ENCODE measurements at places on chromosomes 1 and 21.
A peak's percentile ranks its signal among the peaks of the same experiment; 100 is the strongest.

GRCh38 chr1:160097151-160097910 lies 1.1 kb downstream of the IGSF8 start:
- no peak for DNase-seq

DNA sequence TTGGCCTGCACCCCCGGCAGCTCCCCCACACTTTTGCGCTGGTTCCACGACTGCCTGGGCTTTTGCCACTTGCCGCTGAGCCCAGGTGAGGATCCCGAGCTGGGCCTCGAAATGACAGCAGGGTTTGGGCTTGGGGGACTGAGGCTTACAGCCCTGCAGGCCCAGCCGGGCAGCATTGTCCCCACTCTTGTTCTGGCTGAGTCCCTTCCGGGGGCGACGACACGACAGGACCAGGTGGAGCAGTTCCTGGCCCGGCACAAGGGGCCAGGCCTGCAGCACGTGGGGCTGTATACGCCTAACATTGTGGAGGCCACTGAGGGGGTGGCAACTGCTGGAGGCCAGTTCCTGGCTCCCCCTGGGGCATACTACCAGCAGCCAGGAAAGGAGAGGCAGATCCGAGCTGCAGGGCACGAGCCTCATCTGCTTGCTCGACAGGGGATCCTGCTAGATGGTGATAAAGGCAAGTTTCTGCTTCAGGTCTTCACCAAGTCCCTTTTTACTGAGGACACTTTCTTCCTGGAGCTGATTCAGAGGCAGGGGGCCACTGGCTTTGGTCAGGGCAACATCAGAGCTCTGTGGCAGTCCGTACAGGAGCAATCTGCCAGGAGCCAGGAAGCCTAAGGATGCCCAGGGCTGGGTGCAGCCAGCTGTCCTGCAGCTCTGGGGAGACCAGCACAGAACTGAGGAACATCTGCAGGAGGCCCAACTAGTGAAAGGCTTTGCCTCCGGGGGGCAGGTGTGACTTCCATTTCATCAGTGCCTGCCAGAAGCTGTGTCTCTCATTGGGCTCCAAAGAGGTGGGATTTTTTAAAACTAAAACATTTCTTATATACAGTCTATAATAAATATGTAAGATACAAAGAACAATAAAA lies 1.2 kb downstream of the HPDL start:
- no peak for DNase-seq

DNA sequence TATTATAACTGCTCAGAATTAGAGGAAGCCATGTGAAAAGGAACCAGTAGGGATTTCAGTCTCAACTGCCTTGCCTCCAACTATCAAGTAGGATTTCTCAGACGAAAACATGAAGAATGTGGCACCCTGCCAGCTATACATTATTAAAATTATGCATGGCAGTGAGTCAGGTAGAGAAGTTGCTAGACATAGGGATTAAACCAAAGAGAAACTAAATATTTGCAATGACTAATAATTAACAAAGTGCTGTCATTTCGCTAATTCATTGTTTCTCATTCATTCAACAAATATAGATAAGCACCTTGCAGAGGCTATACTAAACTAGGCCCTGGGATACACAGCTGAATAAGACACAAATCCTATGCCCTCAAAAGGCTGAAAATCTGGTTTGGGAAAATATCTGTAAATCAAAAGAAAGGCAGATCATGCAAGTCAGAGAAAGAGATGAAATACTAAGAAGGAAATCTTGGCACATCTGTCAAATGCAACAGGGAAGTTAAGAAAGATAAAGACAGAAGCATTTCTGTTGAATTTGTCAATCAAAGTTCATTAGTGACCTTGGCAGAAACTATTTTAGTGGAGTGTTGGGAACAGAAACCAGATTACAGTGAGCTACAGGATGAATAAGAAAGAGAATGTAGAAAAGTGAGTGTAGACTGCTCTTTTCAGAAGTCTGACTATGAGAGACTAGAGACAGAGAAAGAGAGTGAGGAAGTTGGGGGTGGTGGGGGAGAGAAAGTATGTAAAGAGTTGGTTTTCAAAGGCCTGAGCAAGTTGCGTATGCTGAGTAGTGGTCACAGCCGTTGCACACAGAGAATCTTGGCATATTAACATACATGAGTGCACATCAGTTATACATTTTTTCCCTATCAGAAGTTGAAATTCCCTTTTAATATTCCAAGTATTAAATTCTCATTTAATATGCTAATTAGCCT lies 14.7 kb upstream of the NBPF11 start:
- no peak for DNase-seq

DNA sequence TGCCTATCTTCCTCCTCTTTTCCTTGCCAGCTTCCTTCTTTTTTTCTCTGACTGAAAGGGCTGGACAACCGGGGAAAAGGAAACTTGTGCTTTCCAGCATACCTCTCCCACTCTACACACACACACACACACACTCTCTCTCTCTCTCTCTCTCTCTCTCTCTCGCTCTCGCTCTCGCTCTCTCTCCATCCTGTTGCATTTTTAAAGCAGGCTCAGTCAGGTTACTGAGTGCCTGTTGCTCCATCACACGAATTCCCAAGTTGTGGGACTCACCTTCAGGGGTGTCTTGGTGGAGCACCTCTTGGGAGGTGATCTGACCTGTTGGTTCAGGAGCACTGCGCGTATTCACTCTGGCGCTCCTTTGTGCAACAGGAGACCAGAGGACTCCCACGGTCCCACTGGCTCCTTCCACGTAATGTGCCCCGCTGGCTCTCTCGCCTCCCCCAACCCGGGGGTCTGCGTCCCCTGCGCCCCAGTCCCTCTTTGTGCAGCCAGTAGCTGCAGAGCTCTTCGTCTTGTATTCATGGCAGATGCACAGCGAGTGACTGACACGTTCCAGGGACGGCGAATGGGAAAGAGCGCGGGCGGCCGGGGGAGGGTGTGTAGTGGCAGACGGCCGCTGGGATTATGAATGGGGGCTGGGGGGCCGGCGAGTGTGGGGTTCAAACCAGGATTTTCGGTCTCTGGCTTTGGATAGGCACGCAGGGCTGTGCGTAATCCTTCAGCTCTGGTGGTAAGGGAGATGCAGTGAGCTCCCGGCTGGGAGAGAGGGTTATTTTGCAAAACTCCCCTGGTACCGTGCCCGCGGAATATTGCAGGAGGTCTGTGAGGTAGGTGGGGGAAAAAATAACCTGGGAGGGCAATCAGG lies 660 bp upstream of the PDE4B start:
- DNase-seq, result no peak

GRCh38 chr1:36846357-36846756 lies 188.0 kb downstream of the GRIK3 start:
- no peak for DNase-seq

DNA sequence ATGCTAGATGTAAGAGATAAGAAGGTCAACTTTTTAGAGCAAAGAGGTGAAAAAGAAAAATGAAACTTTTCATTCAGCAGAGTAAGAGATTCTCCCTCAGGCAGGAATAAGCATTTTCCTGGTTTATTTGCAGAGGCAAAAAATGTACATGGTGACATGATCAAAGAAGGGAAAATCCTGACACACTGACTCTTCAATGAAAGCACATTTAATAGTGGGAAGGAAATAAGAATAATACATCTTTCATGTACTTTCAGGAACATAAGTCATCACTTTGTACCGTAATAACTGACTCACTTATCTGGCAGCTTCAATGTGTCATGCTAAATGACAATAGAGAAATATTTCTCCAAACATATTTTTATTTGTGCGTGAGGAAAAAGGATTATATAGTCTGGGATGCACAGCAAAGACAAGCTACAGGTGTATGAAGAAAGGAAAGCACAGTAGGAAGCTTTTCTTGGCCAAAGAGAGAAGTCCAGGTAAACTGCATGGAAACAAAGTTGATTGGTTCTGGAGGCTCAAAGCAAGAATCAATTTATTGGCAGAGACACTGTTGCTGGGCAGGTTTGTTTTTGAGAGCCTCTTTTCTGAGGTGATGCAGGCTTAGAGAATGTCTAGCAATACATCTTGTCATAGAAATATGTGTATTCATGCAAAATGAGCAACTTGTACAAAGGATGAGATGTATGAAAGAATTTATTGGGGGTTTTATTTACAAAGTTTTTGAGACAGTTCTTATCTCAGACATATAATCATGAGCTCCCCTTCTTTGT lies 1409.0 kb downstream of the PLA2G4A start:
- DNase-seq, result peak; percentile 1

GRCh38 chr1:13869172-13869797 lies 169.3 kb downstream of the PRDM2 start:
- no peak for DNase-seq

- peak; percentile 83 for DNase-seq
These were observed at the start of gene NIBAN1 for GRCh38 chr1:184974056-184974836. TSS of gene NIBAN1 (minus strand) at chr1:184974508. CDS start at chr1:184974356, 152 bp downstream.

DNA sequence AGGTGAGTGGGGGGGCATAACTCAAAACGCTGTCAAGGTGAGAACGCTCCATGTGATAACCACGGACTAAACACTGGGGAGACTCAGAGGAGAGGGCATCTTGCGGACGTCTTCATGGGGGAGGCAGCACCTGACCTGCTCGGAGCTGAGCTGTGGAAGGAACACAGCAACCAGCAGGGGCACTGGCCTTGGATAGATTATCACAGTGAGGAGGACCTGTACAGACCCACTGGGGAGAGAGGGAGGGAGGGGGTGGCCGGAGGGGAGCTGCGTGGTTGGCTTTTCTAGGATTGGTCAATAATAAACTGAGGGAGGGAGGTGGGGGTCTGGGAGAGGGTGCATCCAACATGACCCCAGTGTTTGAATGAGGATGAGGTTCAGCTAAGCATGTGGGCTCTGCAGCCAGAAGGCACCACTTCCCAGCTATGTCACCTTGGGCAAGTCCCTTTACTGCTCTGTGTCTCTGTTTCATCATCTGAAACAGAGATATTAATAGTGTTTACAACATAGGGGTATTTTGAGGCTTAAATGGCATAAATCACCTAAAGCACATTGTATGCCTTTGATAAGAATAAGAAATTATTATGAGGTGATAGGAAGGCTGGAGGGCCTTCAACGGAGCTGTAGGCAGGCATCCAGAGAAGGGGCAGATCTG lies 123.3 kb downstream of the GRIK3 start:
- DNase-seq, result no peak

DNA sequence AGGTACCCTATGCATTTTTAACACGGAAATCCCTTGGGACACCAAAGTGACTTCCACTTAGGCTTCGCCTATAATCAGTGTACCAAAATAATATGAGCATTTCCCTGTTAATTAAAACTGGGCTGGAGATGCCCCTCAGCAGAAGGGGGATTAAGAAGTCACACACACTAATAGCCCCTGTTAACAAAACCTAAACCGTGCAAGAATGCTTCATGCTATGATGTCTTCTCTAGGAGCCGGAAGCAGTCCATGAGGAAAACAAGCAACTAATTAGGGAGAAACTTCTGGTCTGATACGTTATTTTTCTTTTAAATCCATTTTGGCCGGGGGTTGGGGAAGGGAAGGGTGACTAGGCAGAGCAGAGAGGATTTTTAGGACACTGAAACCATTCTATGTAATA lies 123.4 kb downstream of the ESRRG start:
- no peak for DNase-seq

- DNase-seq, result no peak
These were observed 65.7 kb upstream of the NHLH2 start for GRCh38 chr1:115906627-115907026.

- DNase-seq, result no peak
These were observed 39.9 kb upstream of the SLC19A1 start for GRCh38 chr21:45582128-45582527.

- no peak for DNase-seq
These were observed 738.7 kb downstream of the LTN1 start for GRCh38 chr21:28253961-28254360.

GRCh38 chr1:152630596-152630995 lies 7.7 kb upstream of the LCE3A start:
- no peak for DNase-seq

DNA sequence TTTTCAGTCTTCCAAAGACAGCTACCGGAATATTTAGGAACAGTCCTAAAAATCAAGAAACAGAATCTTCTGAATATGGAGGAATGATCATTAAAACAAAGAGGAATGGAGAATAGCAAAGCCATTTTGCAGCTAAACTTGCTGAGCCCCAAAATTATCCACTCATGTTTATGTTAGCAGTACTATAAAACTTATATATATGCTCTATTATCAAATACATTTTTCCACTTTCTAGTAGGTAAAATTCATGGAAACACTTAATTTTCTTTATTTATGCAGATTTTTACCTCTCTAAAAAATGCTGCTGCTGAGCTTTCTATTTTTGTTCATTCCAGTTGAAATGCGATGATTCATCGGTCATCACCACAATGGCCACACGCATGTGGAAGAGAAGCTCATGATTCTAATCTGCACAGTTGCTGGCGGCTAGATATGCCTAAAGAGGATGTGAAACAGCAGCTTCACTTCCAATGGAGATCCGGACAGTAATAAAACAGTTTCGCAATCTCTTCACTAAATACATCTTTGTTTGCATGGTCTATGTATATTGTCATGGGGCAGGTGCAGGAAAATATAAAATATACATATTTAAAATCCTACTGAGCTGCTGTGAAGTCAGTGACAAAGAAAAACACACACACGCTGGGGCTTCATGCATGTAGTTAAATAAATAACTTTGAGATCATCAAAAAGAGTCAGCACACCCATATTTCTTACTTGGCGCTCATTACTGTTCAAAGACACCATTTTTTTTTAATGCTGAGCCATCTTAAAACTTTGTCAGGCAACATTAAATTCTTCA lies 292.2 kb downstream of the SMYD3 start:
- DNase-seq, result peak; percentile 83

Measured in MG63 (cell line).